ENCODE measurements at places on chromosomes 13 and 19.

- DNase-seq: no peak
These were observed 38.3 kb upstream of the C19orf12 start for GRCh38 chr19:29753190-29753933.

DNA sequence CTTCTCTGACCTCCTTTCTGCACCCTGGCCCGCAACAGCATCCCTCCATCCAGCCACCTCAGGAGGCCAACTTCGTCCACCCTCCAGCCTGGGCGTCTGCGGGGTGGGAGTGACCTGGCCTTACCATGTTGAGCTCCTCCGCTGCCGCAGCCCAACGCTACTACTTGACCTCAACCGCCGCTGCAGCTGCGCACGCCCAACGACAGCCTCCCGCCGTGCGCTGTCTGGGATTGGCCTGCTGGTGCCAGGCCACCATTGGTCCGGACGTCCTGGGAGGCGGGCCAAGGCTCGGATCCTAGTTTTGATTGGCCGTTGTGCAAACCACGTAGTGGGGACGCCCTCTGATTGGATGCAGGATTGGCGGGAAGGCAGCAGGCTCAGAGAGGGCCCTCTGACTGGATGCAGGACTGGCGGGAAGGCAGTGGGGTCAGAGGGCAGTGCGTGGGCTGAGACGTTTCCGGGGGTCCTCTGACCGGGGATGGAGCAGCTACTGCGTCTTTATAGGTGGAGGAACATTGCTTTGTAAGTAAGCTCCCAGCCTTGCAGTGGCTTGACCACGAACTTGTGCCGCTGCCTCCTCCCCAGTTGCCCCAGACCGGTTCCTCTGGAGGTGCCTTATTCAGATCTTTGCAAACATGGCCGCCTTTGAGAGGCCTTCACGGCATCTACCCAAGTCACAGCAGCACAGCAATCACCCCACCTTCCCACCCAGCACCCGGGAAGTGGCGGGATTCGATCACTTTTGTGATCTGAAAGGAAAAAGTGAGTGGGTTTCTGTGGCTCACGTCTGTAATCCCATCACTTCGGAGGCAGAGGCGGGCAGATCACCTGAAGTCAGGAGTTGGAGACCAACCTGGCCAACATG, at the start of gene TUBA3C:
TSS of gene TUBA3C (minus strand) at position 204 of the 865 bp plus-strand sequence. CDS start at position 127, 77 bp downstream.
- DNase-seq: no peak

DNA sequence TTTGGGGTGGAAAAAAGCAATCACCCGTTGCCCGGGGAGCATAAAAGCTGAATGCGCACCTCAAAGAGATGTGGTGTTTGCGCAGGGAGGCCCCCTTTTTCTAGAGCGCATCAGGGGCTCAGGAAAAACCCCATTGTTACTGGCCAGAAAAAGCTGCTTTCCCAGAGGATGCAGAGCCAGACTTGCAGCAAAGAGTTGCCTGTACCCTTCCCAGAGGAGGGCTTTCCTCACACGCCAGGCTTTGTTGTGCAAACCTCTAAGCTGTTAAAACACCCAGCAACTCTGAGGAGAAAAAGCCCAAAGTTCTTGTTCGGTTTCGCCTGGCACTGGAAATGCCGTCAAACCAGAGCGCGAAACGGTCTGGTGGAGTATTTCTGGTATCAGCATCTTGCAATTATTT, 29.3 kb downstream of the GSX1 start:
- no peak for DNase-seq

DNA sequence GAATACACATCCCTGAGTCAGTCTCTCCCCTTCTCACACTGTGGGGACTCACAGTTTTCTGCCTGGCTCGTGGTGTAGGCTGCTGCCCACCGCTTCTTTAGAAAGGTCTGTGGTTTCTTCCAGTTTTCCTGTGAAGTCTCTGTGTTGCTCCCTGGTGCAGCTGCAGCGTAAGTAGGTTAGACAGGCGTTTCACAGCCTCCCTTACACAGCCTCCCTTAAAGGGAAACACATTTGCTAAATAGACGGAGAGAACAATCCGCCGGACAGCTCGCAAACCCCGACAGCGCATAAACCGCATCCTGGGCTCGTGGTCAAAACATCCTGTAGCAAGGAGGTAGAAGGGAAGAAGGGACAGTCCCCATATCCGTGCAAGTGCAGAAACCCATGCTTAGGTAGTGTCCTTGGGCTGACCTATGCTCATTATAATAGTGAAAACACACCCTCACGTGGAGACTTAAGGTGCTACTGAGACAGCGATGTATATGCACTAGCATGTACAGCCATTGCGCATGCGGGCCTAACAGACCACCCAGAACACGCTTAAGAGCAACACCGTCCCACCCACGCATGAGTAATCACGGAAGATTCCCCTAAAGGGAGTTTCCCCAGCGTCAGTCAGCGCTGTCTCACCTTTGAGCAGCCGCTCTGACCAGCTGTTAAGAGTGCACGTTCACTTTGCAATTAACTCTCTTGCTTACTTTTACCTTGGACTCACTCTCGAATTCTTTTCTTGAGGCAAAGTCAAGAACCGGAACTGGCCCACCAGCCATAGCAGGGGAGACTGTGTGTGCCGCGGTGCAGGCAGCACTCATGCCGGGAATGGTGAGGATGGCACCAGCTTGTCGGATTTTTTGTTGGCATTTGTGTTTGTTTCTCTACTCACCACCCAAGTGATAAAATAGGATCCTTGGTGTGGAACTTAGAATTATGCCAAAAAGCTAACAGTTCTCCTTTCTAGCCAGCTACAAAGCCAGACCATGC, 16.6 kb downstream of the SIGLEC8 start:
- peak; percentile 51 for DNase-seq

DNA sequence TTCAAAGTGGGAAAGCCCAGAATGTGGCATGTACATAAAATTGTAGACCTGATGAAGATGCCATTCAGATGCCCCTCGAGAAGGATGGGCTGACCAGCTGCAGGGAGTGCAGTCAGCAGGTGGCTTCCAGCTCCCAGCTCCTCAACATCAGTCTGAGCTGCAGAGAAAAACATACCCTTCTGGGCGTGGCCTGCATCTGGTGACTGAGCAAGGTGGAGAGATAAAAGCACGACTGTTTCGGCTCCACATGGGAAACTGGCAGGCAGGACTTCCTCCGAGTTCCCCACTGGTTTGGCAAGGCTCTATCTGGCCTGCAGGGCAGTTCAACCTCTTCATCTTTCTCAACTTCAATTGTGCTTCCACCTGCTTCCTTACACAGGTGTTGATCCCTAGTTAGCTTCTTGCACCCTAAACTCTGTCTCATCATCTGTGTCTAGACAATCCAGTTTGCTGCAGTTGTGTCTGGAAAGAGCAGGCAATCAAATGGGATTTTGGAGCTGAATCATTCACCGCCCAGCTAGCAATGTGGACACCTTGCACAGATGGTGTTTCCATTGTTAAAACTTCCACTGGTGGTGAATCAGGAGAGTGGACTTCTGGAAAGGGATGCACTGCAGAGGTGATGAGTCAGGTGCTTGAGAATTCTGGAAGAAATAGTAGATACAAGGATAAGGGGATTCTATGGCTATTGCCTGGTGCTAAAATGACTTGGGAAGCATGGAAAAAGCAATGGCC, 56.8 kb downstream of the POLR1D start:
- no peak for DNase-seq

DNA sequence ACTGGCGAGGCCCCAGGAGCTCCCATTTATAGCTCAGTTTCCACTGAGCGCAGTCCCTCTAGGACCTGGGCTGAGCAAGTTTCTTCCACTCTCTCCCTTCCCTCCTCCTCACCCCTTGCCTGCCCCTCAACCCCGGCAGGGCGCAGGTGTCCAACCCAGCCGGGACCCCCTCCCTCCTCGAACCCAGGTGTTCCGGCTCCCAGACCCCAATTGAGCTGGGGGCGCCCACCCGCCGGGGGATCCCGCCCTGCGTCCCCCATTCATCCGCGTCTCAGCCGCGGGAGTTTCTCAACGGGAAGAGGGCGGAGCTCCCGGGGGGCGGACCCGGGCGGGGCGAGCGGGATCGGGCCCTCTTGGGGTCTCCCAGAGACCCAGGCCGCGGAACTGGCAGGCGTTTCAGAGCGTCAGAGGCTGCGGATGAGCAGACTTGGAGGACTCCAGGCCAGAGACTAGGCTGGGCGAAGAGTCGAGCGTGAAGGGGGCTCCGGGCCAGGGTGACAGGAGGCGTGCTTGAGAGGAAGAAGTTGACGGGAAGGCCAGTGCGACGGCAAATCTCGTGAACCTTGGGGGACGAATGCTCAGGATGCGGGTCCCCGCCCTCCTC, at the start of gene KIRREL2:
TSS of gene KIRREL2 (plus strand) at position 366 of the 604 bp plus-strand sequence. CDS start at position 575, 209 bp downstream.
- no peak for DNase-seq

DNA sequence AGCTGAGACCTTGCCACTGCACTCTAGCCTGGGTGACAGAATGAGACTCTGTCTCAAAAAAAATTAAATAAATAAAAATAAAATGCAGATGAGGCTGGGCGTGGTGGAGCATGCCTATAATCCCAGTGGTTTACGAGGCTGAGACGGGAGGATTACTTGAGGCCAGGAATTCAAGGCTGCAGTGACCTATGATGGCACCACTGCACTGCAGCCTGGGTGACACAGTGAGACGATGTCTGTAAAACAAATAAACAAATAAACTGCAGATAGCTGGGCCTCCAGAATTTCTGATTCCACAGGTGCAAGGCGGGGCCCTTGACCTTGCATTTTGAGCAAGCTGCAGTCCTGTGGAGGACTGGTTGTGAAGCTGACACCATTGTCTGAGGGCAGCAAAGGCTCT, 3.1 kb upstream of the MAG start:
- no peak for DNase-seq

DNA sequence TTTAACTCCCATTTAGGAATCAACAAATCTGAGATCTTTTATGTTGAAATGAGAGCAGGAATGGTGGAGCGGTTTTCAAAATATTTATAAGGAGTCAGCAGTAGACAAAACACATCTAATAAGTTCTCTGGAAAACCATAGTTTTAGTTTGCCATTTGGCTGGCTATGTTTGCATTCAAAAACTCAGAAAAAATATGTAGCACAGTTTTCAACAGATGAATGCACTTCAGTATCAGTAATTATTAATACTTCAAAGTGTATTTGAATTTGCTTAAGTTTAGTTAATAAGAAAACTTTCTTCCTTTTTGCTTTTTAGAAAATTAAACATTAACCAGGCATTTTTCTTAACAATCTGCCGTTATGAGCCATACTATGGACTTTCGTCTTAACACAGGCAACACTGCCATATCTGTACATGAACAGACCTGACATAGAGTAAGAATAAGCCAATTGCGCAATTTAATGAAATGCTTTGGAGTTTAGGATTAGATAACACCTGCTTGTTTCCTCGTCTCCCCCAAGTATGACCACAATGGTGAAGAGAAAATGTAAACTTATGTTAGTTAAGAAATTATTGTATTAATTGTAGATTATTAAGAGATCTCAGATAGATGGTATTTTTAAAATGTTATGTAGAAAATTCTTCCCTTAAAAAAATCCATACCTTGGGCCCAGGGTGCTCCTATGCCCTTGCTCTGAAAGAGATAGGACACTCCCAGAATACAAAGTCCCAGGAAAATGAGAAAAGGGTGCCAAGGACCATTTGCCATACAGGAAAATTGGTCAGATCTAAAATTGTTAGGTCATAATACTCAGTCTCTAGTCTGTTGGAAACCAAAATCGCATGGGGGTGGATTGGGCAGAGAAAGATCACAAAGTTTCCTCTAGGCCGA, 552.3 kb upstream of the ARGLU1 start:
- DNase-seq: no peak

- DNase-seq: no peak
These were observed 54.9 kb upstream of the ITM2B start for GRCh38 chr13:48178126-48178525.

GRCh38 chr13:63901630-63902029, 2486.0 kb upstream of the PCDH20 start:
- no peak for DNase-seq

- no peak for DNase-seq
These were observed 21.5 kb upstream of the SERPINE3 start for GRCh38 chr13:51318015-51318414.

- no peak for DNase-seq
These were observed 211.4 kb downstream of the KCNRG start for GRCh38 chr13:50226515-50227155.

GRCh38 chr19:56637976-56638555, 4.9 kb upstream of the SMIM17 start:
- no peak for DNase-seq
